Stimulated activated CD4-positive, alpha-beta T cell treated with anti-CD3 and anti-CD28 coated beads, Interleukin-12 subunit alpha, Interleukin-12 subunit beta, amount 100 ng/mL, for 48 hours (primary cell): ENCODE measurements at places on chromosomes 11 and 22.

DNA sequence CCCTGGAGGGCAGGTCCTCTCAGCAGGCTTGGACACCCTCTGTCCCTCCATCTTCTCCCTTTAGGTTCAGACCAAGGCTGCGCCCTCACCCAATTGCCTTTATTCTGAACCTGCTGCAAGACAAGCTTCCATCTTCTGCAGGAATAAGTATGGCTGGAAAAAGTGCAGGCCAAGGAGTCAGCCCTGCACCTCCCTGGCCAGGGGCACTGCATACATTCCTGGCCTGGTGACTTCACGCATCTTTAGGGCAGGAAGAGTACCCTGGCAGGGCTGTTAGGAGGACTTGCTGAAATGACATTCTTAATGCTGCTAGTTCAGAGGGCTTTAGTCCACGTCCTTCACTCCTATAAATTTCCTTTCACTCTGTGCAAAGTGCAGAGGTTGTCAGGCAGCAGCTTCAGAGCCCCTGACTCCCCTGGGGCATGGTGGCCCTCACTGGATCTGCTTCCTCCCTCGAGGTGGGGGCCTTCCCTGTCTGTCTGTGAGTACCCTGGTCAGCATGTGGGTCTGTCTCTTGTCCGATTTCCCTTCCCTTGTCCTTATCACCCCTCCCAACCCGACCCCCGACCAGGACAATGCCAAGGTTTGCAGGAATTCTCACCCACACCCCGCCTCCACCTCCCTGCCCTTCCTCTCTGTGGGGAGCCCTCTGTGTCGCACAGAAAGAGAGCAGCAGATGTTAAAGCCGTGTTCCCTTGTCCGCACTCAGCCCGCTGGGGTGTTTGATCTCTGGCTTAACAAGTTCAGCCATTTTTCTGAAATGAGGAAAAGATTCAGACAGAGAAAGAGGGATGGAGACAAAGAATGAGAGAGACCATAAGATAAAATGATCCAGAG, 124.5 kb upstream of the SYT13 start:
- DNase-seq: no peak

GRCh38 chr11:118605116-118605867, 2.1 kb upstream of the PHLDB1 start:
- no peak for DNase-seq

- no peak for DNase-seq
These were observed 5.9 kb downstream of the SLC5A4 start for GRCh38 chr22:32249231-32249630.

DNA sequence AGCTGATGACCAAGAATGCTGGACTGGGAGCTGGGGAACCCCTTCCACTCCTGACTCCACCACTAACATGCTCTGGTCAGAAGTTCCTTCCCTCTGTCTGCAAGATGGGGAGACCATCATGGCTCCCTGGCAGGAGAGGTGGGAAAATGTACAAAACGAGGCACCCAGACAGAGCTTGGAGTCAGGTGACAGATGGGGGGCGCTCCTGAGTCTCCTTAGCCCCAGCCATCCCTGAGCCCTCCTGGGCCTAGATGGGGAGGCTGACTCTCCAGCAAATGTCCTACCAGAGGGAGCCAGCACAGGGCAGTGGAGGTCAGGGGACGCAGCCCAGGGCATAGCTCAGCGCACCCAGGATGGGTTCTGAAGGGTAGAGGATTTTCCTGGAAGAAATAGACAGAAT, 20.0 kb downstream of the KCNJ4 start:
- no peak for DNase-seq

DNA sequence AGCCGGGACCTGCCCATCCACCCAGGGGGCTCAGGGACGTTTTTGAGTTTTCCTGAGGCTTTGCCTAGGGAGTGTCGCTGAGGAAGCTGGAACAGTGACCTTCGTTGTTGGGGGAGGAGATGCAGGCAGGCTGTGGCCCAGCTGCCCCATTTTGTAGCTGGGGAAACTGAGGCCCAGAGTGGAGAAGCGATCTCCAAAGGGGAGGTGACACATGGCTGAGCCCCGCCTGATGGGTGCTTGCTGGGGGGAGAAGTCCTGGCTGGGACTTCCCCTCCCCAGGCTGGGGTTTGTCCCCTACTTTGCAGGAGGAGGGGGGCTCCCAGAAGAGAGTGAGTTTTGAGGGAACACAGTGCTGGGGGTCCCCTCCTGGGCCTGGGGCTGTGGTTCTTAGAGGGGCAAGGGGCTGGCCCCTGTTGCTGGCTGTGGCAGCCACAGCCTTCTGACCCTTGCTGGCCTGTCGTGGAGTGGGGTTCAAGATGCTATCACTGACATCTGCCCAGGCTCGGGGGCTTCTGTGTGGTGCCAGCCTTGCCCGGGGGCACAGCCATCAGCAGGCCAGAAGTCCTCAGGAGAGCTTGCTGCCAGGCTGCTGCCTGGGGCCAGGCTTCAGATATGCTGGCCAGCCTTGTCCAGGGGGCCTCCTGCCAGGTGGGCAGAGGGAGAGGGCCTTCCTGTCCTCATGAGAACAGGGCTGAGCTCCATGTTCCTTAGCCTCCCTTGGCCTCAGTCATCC, 21.4 kb downstream of the KCNQ1 start:
- no peak for DNase-seq

- DNase-seq: no peak
These were observed 63.5 kb downstream of the CRYBB2 start for GRCh38 chr22:25282671-25283561.

- DNase-seq: no peak
These were observed 897.3 kb downstream of the METTL15 start for GRCh38 chr11:29005401-29005980.

DNA sequence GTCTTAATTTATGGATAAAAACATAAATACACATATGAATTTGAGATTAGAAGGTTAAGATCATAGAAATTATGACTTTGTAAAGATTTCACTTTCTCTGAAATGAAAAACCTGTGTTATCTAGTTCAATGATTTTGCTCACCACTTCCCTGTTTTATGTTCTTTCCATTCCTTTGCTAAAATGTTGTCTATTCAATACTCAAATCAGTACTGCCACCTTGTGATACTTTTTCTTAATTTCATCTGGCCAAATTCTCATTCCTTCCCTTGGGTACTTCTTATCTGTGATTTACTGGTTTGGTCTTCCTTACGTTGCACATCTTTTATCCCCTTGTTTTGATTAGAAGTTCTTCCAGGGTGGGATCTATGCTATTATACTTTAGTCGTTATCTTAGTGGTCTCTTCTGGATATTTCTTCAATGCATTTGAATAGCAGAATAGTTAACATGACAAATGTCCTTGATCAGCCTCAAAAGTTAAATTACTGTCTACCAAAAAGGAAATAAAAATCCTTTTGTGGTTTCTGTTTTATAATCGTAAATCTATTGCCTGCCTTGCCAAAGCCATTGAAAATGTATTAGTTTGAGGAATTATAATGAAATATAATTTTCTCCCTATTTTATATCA, 197.0 kb downstream of the PGR start:
- DNase-seq: no peak

GRCh38 chr11:1157341-1157644, 460 bp upstream of the MUC5AC start:
- DNase-seq: no peak

- no peak for DNase-seq
These were observed 70.1 kb downstream of the CYB5R2 start for GRCh38 chr11:7603031-7603781.

DNA sequence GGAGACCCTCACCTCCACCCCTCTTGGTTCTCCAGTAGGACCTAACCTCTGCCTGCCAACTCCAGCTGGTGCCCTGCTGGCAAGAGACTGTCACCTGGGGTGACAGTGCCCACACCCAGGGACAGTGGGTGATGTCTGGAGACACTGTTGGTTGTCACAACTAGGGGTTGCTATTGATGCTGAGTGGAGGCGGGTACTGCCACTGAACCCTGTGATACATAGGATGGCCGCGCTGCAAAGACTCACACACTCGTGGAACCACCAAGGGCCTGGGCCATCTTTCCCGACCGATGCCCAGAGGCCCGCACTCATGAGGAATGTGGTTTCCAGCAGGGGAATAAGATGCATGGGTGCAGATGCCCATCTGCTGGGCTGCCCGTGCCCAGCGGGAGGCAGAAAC, 143.2 kb downstream of the SHANK2 start:
- DNase-seq: no peak

GRCh38 chr11:122045181-122045586, 70.8 kb downstream of the BLID start:
- DNase-seq: no peak

GRCh38 chr11:69055598-69056516, 7.1 kb downstream of the TPCN2 start:
- no peak for DNase-seq

- no peak for DNase-seq
These were observed 1.9 kb downstream of the EPS8L2 start for GRCh38 chr11:707817-708420.

DNA sequence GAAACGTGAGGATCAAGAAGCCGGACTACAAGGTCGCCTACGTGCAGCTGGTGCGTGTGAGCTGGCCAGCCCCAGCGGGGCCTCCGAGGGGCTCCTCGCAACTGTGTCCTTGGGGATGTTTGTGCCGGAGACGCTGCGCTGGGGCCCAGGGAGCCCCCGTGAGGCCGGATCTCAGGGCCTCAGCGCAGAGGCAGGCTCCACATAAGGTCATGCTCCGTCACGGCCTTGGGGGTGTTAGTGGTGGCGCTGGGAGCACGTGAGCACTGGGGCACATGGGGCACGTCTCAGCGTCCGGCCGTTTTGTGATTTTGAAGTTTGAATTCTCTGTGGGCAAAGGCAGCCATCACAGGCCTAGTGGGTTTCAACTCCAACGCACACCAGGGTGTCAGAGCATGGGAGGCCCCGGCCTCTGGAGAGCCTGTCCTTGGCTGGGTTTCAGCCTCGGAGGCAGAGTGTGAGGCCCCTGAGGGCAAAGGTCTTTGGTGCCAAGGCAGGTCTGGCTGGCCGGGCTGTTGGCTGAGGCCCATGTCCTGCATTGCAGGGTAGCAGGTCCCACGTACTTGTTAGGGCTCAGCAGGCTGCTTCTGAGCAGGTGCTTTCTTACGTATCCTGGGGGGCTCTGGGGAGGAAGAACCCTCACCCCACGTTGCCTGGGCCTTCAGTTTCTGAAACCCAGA, 5.8 kb downstream of the MRPL23 start:
- DNase-seq: no peak

DNA sequence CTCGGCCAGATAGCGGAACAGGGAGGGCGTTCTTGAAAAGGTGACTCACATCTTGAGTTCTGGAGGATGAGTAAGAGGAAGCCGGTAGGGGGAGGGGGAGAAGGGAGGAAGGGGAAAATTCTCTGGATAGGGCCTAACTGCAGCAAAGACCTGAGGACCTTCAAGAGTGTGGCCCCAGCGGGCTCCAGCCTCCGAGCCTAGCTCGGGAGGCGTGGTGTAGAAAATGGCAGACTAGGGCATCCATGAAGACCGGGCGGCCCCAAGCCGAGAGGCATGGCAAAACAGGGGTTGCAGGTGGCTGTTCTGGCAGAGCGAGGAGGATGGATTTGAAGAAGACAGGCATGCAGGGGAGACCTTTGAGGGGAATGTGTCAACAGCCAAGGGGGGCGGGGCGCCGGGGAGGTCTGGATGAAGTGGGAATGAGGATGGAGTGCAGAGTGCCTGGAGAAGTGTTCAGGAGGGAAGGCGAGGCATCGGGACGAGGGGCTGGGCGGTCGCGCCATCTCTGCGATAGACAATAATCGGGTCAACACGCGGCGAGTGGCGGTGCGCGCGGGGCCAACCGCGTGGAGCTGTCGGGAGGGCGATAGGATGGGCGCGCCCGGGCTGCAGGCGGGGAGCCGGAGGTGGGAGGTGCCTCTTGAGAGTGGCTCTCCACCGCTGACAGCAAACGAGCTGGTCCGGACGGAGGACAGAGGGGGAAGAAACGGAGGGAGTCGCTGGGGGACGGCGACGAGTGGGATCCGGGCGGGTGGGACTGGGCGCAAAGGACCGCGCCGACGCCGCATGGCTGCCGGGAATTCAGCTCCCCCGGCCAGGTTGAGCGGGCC, 40.0 kb upstream of the CREB3L1 start:
- peak; percentile 47 for DNase-seq

DNA sequence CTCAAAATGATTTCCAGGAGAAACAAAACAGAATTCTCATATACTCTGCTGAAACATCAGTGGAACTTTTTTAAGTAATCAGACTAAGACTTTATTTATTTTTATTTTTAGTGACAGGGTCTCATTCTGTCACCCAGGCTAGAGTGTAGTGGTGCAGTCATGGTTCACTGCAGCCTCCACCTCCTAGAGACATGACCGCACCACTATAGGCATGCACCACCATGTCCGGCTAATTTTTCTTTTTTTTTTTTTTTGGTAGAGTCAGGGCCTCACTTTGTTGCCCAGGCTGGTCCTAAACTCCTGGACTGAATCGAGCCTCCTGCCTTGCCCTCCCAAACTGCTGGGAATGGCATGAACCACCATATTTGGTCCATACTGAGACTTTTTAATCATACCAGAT, 42.9 kb downstream of the PRDM10 start:
- DNase-seq: no peak

- DNase-seq: no peak
These were observed 46.4 kb downstream of the ZNF143 start for GRCh38 chr11:9507277-9507580.

DNA sequence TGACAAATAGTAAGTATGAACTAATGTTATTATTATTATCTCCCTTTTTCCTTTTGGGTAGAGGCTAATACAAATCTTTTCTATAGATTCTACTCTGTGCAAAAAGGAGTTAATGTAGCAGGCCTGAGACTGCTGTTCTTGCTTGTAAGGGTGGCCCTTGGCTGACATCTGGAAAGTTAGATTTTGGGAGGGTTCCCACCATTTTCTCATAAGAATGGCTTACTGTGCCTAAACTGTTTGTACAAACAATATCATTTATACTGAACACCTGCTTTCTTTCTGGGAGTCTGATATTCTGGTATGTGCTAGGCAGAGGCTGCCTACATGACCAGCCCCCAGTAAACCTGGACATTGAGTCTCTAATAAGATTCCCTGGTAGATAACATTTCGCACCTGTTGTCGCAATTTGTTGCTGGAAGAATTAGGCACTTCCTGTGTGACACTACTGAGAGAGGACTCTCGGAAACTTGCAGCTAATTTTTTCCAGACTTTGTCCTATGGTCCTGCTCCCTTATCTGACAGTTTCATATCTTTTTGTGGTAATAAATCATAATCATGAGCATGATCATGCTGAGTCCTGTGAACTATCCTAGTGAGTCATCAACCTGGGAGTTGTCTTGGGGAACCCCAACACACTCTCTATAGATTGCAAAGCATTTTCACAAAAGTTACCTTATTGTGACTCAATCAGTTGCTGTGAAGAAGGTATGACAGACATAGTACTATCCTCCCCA, 257.7 kb upstream of the CCDC90B start:
- DNase-seq: no peak

GRCh38 chr11:79344753-79345294, 96.0 kb downstream of the TENM4 start:
- DNase-seq: no peak

DNA sequence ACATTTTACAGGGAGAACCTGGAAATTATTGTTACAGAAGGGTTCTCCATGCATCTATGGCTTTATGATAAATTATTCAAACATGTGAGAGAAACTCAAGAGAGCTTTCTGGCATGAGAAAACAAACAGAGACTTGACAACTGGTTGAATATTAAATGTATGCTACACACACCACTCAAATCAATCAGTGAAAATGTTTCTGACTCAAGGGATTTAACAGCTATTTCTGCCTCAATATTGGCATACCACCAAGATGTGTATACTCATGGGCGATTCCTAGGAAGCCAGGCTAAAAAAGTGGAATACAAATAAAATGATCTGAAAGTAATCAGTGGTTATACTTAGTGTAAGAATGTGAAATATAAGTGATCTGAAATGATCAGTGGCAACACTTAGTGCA, 15.8 kb upstream of the OR51T1 start:
- no peak for DNase-seq
